Left renal pelvis (tissue), 4 donors: ENCODE measurements at places on chromosomes 2 and 18. TPM values are rescaled to one million over a fixed set of nuclear protein-coding genes. Genes with fewer than 3 reads are reported as not detected.

CROCC2 gene
- 0.04 TPM for polyA plus RNA-seq

C2orf49 gene
- 24.5 TPM for polyA plus RNA-seq

UGT1A10 gene
- not detected for polyA plus RNA-seq

- DNase-seq: no peak
Measured at GRCh38 chr2:111030260-111030891, 90.3 kb upstream of the BCL2L11 start.

GRCh38 chr18:12309683-12310198 is 1.7 kb downstream of the TUBB6 start:
- DNase-seq: no peak

DNA sequence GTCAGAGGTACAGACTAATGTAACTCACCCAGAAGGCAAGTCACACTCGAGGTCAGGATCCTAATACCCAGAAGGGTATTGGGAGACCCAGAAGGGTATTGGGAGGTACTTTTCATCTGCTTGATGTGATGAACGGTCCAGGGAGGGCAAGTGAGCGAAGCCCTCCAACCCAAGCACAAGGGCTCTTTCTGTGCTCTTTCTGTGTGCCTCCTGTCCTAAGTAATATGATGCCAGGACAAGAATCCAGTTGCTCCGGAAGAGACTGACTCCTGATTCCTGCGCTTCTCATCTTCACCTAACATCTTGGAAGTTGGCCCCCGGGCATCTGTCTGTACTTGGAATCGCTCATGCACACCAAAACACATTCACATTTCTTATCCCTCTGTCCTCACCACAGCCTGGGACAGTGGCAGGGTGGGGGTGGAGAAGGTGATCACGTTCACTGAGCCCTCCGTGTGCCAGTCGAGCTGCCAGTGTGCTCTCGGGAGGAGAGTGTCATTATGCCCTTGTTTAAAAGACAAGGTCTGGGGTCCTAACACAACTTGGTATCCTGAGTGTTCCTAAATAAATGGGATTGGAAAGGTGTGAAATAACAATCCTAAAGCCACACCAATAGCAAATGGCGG is 17.1 kb downstream of the GYPC start:
- DNase-seq: no peak

DNA sequence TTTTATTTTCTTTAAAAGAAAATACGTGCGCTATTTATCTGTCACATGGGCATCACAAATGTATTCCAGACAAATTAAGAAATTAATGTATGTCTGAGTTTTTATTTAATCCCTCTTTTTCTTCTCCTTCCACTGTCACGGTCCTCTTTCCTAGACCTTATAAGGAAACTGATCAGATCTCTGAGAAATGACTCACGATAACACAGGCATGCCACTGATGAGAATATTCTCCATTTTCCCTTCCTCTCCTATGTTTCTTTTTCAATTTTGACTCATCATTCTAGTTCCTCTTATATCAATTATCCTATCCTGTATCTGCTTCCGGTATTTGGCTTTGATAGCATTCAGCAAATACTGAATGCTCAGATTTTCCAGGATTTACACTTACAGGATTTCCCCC is 121.8 kb downstream of the DSC3 start:
- DNase-seq: no peak
